ENCODE measurements at places on chromosomes 5 and 9.
A peak's percentile ranks its signal among the peaks of the same experiment; 100 is the strongest.

- DNase-seq = no peak
Observed at GRCh38 chr9:124853605-124854143, 414 bp downstream of the WDR38 start.

DNA sequence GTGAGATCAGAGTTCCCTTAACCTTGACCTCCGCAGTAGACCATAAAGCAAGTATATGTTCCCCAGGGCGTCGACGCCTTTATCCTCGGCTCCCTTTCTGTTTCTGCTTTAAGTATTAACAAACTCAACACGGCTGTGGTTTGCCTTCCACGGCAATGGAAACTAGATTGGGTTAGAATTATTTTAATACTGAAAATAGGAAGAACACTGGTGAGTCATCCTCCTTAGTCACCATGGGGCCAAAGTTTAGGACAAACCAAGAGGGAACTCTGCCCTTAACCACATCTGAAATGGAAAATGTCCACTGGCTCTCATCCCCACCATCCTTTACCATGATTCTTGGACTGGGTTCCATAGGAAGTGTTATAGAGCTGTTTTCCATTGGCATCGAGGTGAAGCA, 386.1 kb downstream of the ACTL7B start:
- DNase-seq = no peak

- no peak for DNase-seq
Observed at GRCh38 chr5:150309101-150309885, 6.6 kb upstream of the ARSI start.

- no peak for DNase-seq
Observed at GRCh38 chr9:13857521-13857920, 456.4 kb downstream of the NFIB start.

DNA sequence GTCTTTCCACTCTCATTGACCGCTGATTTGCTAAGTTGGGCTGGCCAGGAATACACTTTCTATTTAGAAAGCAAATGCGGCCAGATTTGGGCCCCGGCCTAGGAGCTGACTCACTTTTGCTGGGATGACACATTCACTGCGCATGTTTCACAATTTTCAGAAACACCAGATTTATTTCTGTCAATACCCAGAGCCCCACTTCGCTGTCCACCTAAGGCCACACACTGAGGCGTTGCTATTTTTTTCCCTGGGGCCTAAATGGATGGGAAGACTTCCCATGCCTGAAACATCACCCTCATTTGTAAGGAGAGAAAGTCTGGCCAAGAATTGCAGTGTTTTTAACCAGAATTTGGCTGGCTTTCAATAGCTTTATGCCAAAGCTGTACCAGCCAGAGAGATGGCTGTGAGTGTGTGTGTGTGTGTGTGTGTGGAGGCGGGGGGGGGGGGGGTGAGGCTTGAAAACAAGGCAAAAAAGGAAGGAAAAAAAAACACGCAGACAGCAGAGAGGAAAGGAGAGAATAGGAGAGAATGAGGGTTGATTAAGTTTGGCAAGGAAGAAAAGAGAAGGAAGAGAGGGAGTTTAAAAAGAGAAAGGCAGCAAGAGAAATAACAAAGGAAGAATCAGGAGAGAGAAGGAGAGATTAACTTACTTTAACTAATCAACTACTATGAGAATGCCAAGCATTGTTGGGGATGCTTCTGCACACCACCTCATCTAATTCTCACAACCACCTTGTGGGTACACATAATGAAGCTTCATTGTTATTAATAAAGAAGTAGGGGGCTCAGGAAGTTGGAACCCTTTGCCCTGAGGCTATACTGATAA, 261.4 kb upstream of the KLF4 start:
- DNase-seq = no peak

DNA sequence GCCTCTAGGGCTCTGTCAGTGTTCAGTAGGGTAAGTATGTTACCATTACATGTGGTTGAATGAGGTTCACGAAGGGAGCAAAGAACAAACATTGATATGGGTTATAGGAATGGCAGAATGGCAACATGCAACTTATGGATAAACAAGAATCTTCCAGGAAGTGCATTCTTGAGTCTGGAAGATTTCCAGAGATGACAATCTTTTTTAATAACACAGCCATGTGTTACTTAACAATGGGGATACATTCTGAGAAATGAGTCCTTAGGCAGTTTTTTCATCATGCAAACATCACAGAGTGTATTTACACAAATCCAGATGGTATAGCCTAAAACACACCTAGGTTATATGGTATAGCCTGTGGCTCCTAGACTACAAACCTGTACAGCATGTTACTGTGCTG, 9.1 kb upstream of the SLC28A3 start:
- DNase-seq = peak; percentile 1

DNA sequence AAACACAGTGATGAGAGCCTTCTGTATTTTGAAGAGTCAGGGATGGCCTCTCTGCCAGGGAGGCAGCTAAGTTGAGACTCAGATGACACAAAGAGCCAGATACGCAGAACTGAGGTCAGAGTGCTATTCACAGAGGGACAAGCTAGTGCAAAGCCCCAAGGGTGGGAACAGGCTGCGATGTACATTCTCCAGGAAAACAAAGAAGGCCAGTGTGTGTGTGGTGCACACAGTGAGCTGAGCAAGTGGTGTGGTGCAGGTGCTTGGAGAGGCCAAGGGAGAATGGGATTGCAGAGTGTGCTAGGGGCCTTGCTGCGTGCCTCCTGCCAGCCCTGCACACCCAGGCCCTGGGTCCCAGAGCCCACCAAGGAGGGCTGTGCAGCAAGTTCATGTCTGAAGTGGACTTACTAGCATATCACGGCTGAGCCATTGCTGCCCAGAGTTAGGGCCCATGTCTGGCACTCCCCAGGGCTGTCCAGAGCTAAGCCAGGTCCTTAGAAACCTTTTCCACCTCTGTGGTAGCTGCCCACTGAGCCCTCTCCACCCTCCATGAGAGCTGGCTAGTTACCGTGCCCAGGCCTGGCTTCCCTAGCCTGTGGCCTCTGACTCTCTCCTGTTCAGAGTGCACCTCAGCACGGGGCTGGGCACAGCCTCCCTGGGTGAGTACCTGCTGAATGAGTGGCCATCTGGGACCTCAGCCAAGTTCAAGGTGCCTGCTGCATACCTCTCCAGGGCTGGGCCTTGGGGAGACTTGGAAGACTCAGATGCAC, 9.3 kb downstream of the SLC25A48 start:
- DNase-seq = no peak

DNA sequence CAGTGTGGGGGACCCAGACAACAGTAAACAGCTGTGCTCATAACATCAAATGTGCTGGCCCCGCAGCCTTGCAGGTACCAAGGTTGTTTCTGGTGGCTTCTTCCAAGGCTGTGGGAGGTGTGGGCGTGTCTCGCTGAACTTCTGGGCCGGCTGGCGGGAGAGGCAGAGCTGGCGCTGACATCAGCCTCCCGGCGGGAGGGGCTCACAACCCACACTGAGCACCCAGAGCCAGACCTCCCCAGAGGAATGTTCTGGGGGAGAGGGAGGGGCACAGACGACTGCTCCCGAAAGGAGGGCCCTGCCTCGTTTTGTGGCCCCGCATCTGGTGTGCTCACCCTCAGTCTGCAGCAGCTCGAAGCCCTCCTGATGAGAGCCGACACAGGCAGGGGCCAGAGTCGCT, 6.9 kb upstream of the SLC12A7 start:
- DNase-seq = no peak

- no peak for DNase-seq
Observed at GRCh38 chr9:130209422-130209821, 37.2 kb downstream of the NCS1 start.

DNA sequence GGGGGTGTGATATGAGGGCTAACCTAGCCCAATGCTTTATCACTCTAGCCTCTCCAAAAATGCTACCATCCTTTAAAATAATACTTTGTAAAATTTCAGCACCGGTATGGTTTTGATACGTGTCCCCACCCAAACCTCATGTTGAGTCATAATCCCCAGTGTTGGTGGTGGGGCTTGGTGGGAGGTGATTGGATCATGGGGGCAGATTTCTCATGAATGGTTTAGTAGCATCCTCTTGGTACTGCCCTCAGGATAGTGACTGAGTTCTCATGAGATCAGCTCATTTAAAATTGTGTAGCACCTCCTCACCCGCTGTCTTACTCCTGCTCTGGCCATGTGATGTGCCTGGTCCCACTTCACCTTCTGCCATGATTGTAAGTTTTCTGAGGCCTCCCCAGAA, 35.0 kb upstream of the ANKH start:
- no peak for DNase-seq

DNA sequence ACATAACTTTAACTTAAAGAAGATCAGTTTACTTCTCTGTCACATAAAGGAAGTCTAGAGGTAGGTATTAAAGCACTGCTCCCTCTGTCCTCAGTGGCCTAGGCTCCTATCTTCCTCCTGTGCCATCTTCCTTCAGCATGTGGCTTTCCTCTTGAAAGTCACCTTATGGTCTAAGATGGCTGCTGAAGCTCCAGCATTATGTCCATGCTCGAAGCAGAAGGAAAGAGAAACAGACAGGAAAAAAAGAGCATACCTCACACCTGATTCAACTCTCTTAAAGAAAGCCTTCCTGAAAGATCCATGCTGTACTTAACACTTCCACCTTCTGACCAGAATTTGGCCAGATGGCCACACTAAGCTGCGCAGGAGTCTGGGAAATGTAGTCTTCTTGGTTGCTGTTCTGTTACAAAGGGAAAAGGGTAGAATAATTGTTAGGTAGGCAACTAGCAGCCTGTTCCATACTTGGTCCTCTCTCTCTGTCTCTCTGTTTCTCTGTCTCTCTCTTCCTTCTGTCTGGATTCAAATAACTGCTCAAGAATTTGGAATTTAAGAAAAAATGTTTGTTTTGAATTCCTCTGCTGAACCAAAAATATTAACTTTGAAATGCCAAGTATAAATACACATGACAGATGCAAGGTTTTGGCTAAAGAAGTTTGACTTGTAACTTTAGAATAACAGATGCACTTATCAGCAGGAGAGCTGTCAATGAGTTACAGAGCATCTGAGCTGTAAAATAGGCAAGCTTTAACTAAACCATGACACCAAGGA, 16.0 kb downstream of the TMEM174 start:
- DNase-seq = peak; percentile 83

- DNase-seq = no peak
Observed at GRCh38 chr9:93307468-93308157, 123.7 kb downstream of the WNK2 start.

DNA sequence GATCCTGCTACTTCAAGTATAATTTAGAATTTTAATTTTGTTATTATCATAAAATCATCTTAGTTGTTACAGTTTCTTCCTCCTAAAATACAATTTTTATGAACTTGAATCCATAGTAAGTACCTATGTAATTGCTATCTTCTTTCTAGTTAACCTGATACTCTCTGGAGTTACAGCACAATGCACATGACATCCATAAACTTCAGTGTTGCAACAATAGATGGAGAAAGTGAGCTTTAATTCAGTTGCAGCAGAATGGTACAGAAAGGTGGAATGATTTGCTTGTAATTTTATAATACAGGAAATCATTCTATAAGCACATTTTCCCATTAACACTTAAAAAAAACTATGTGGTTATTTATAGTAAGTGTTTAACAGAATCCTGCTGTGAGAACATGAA, 372.0 kb downstream of the CDH9 start:
- DNase-seq = no peak

GRCh38 chr5:150303070-150303615, 438 bp upstream of the ARSI start:
- no peak for DNase-seq

- DNase-seq = no peak
Observed at GRCh38 chr5:32275396-32275741, 37.4 kb downstream of the MTMR12 start.

DNA sequence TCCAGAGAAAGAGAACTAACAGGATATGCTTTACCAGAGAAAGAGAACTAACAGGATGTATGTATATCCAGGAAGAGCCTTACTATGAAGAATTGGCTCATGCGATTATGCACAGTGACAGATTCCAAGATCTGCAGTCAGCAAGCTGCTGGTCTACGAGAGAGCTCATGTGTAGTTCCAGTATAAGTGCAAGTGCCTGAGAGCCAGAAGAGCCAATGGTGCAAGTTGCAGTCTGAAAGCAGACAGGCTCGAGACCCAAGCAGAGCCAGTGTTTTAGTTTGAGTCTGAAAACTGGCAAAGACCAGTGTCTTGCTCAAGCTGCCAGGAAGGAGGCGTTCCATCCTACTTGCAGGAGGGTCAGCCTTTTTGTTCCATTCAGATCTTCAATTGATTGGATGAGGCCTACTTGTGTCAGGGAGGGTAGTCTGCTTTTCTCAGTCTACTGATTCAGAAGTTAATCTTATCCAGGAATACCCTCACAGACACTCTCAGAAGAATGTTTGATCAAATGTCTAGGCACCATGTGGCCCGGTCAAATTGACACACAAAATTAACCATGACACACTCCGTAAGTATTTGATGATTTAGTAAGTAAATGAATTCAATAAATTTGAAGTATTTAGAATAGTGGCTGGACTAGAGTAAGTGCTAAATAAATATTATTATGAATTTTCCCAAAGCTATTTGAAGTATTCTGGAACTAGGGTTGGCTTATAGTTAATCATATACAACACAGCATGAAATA, 372.1 kb upstream of the SGCD start:
- no peak for DNase-seq

GRCh38 chr9:8172000-8172399, 372.4 kb upstream of the DMAC1 start:
- DNase-seq = no peak
